A549 (cell line): ENCODE measurements at places on chromosomes 16 and 17. TPM values are rescaled to one million over a fixed set of nuclear protein-coding genes. Genes with fewer than 3 reads are reported as not detected.

- DNase-seq, result peak; percentile 46
Measured at GRCh38 chr17:71764505-71764904, 356.3 kb upstream of the SOX9 start.

MKS1 gene
- polyA plus RNA-seq, result 15.8 to 17.3 TPM (median 16.2 TPM) in 3 replicates

- no peak for DNase-seq
Measured at GRCh38 chr16:87135246-87136030, 181.8 kb downstream of the C16orf95 start.

G6PC1 gene
- not detected in 3 replicates for polyA plus RNA-seq

DNA sequence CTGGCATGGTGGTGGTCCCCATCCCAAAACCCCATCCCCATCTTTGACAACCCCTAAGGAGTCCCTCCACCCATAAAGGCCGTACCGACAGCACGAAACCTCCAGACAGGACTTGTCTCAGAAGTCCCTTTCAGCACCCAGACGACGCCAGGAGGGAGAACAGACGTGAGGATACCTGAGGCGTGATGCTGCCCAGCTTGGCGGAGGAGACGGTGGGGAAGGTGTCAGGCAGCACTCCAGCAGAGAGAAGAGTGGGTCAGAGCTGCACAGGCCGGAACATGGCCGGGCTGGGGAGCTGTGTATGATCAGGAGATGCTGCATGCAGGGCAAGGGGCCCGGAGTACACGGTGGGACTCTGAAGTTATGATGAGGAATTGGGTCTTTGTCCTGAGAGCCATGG is 244.2 kb downstream of the GSG1L start:
- DNase-seq, result no peak

- DNase-seq, result no peak
Measured at GRCh38 chr16:65279576-65279975, 157.7 kb upstream of the CDH11 start.

CLEC16A gene
- 8.3 to 8.5 TPM (median 8.4 TPM) in 3 replicates for polyA plus RNA-seq

NEURL4 gene
- 44.2 to 50.4 TPM (median 47.5 TPM) in 3 replicates for polyA plus RNA-seq

DNA sequence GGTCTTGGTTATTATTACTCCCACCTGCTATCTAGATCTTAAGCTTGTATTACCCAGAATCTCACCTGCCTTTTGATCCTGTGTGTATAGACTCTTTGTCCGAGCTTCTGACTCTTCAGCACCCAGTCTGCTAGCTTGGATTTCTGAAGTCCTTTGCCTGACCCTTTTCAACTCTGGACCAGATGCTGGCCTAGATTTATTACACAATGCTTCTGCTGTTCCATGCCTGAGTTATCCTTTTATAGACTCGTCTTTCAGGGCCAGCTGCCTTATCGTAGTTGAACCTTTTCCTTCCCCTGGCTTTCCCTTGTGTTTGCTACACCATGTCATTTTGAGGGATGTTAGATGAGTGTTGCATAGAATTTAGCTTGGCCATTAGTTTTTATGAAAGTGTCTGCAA is 32.6 kb downstream of the RHOT1 start:
- no peak for DNase-seq

- DNase-seq, result no peak
Measured at GRCh38 chr16:56237451-56237930, 46.2 kb downstream of the GNAO1 start.

DNA sequence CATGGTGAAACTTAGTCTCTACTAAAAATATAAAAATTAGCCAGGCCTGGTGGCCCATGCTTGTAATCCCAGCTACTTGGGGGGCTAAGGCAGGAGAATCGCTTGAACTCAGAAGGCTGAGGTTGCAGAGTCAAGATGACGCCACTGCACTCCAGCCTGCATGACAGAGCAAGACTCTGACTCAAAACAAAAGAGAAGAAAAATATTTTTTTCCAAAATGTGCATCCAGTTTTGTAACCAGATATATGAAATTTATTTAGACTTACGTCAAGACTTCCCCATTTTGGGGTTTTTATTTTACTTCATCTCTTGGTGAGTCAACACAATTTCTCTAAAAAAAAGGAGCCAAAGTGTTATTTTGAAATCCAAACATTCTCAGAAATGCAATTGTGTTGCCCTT is 5.5 kb upstream of the TM4SF5 start:
- no peak for DNase-seq

NGFR gene
- 0.12 to 0.14 TPM (median 0.13 TPM) in 3 replicates for polyA plus RNA-seq

DLX4 gene
- polyA plus RNA-seq, result 2.8 to 4.1 TPM (median 3.8 TPM) in 3 replicates

- no peak for DNase-seq
Measured at GRCh38 chr17:53496356-53496755, 326.4 kb upstream of the KIF2B start.

HOXB7 gene
- polyA plus RNA-seq, result 27.4 to 32.3 TPM (median 27.4 TPM) in 3 replicates

METTL16 gene
- polyA plus RNA-seq, result 26.4 to 28.3 TPM (median 26.5 TPM) in 3 replicates

DNA sequence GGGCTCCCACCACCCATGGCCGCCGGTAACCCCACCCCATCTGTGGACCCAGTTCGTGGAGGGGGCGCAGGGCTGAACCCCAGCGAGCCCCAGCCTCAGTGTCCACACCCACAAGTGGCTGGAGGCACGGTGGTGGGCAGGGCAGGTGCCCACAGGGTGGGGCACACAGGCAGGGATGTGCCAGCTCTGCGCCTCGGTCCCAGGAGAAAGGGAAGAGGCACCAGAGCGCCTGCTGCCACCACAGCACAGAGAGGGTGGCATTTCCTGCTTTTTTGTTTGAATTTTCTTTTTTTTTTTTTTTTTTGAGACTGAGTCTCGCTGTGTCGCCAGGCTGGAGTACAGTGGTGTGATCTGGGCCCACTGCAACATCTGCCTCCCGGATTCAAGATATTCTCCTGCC is 19.0 kb downstream of the ZFPM1 start:
- DNase-seq, result no peak

- DNase-seq, result no peak
Measured at GRCh38 chr16:55248058-55248457, 75.9 kb upstream of the IRX6 start.

SBK1 gene
- polyA plus RNA-seq, result 0.28 to 0.45 TPM (median 0.43 TPM) in 3 replicates

- DNase-seq, result peak; percentile 57
Measured at GRCh38 chr17:21039839-21040575, 2.8 kb downstream of the USP22 start.

- DNase-seq, result no peak
Measured at GRCh38 chr17:74935585-74936469, at the start of gene OTOP3. OTOP3 (plus strand) TSS chr17:74935898; CDS start chr17:74935922, 24 bp downstream.

GRCh38 chr16:59259950-59260319 is 525.8 kb upstream of the GOT2 start:
- no peak for DNase-seq

GRCh38 chr17:2853283-2854142 is 57.3 kb downstream of the RAP1GAP2 start:
- DNase-seq, result peak; percentile 63

GRCh38 chr16:5951486-5951885 is 853.9 kb upstream of the EEF2KMT start:
- DNase-seq, result no peak

WRAP53 gene
- 33.8 to 34.0 TPM (median 33.9 TPM) in 3 replicates for polyA plus RNA-seq

DNA sequence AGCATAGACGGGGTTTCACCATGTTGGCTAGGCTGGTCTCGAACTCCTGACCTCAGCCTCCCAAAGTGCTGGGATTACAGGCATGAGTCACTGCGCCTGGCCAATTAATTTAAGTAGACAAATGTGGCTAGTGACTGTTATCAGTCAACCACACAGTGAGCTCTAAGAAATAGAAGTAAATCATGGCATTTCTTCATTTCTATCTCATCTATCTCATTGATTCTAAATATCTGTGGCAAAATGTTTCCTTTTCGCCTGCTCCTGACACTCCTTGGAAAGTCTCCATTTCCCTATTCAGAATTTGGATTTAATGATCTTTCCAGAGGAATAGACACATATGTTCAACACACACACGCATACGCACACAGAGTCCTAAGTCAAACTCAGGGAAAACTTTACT is 81.3 kb downstream of the HIC1 start:
- no peak for DNase-seq

GRCh38 chr17:38915639-38915995 is 9.8 kb upstream of the LASP1NB start:
- no peak for DNase-seq

DNA sequence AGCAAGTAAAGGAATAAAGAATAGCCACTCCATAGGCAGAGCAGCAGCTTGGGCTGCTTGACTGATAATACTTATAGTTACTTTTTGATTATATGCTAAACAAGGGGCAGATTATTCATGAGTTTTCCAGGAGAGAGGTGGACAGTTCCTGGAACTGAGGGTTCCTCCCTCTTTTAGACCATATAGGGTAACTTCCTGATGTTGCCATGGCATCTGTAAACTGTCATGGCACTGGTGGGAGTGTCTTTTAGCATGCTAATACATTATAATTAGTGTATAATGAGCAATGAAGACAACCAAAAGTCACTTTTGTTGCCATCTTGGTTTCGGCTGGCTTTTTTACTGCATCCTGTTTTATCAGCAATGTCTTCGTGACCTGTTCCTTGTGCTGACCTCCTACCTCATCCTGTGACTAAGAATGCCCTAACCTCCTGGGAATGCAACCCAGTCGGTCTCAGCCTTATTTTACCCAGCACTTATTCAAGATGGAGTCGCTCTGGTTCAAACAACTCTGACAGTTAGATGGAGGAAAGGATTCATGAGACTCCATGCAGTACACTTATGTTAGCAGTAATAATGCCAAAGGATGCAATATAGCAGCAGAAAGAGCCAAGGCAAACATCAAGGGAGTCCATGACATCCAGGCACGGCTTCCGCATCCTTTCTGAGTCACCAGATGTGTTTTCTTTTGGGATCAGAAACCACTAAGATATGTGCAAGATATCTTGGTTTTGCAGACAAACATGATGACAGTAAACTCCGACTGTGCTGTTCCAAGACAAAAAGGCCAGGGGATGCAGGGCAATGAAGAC is 55.8 kb upstream of the B4GALNT2 start:
- no peak for DNase-seq

SLC35G3 gene
- polyA plus RNA-seq, result not detected in 3 replicates

DNA sequence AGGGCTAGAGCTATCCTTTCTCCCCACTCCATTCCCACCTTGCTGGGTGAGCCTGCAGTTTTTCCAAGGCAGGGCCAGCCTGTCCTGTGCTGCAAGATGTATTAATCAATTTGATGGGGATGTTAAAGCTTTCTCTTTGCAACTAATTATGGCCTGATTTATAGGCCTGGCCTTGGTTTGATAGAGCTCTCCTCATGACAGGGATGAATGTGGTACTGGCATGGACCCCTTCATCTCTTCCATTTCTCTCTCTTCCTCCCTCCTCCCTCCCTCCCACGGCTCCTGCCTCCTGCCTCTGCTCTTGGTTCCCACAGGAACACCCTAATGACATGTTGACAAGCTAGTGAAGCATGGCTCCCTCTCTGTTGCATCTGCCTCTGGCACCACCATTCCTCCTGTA is 47.2 kb upstream of the SKAP1 start:
- no peak for DNase-seq

DNA sequence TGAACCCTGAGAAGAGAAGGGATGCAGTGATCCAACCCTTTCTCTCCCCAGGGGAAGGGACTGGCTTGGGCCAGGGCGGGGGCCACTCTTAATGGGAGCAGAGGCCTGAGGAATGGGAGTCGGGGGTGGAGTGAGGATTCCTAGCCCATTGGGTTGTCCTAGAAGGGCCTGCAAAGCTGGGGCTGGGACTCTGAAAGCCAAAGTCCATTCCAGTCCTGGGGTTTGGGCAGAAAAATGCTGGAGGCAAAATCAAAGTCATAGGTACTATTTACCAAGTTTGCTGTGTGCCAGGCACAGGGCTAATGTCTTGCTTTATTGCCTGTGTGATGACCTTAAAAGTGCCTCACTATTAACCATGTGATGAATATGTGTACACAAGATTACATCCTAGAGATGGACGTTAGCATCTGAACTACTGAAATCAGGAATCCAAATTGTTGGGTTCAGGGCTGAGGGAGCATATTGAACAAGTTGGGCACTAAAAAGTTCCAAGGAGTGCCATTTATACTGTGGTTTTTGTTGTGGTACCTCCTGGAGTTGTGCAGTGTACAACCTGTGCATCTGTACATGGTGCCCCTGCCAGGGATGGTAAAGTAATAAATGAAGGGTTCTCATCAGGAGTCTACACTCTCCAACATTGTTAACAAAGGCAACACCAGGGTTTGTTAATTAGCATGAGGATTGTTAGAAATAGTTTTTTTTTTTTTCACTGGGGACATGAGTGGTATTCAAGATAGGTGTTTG is 84.4 kb upstream of the NKD1 start:
- no peak for DNase-seq

- no peak for DNase-seq
Measured at GRCh38 chr17:2361010-2361760, 23.9 kb downstream of the SGSM2 start.

DNA sequence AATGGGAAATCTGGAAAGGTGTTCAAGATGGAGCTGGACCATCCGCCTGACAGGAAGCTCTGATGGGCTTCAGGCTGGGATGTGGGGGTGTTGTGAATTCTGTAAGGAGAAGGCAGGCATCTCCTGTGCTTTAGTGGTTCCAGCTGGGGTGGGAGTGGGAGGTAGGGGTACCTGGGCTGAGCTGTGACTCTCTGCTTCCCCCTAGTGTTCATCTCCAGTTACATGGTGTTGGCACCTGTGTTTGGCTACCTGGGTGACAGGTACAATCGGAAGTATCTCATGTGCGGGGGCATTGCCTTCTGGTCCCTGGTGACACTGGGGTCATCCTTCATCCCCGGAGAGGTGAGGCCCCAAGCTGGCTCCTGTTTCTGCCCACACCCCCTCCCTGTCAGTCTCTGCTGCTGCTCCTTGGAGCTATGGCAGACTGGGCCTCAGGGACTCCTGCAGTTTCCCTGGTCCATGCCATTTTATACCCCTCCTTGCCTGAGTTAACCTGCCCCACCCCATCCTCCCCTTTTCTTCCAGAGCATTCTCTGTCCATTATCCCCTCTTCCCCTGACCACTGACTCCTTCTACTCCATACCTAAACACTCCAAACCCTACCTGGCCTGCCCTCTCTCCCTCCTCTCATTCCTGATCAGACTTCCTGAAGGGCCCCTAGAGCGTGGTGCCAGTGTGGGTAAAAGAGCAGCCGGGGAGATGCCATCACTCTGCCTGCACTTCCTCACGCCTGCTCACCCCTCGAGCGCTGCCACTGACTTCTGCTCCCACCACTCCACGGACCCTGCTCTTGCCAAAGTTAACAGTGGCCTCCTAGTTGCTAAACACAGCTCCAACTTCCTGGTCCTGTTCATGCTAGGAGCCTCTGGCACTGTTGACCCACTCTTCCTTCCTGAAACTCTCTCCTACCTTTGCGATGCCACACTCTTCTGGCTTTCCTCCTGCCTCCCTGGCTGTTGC is 3.4 kb downstream of the SPNS1 start:
- DNase-seq, result no peak
